CD4-positive, alpha-beta T cell treated with Interleukin-17A for 1 hour (primary cell): ENCODE measurements at places on chromosomes 7 and 10.
A peak's percentile ranks its signal among the peaks of the same experiment; 100 is the strongest.

DNA sequence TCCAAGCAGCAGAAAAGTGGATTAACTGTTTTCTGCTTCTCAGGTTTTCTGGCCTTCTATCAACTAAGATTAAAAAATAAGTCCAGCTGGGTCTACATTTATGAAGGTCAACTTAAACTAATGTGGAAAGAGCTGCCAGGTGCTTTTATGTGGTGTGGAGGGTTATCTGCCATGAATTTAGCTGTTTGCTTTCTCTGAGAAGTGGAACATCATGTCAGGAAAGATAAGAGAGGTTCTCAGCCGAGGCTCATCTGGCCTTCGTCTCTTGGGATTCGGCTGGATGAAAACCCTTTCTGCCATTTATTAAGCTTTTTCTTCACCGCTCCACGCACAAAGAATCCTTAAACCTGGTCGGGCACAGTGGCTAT is 5.5 kb downstream of the PTPRN2 start:
- no peak for DNase-seq

DNA sequence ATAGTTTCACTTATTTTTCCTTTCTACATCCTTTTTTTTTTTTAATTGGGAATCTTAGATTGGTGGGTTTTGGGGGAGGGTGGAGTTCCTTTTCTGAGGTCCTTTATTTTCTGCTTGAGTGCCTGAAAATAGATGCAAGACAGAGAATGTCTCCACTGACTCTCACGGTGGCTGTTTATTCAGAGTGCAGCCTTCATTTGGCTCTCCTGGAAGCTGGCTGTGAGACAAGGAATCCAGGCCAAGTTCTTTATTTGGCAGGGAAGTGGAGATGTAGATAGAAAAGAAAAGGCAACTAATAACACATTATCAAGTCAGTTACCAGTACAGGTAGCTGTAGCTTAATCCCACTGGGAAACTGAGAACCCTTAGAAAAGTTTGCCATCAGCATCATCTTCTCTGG is 118.6 kb downstream of the CNTNAP2 start:
- DNase-seq: no peak

DNA sequence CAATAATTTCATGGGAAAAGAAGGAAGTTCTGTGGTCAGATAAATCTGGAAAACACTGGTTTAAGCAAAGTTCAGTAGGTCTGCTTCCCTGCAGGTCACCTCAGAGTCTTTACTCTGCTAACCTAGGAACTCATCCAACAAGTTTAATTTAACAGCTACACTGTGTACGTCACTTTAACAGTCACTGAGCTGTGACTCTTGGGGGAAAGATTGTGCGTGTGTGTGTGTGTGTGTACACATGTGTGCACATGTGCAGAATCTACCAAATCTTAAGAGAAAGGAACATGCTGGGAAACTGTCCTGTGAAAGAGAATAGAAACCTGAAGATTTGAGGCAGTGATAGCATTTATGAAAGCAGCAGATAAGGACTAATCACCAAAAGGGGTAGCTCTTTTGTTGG is 62.6 kb downstream of the IKZF1 start:
- peak; percentile 64 for DNase-seq

DNA sequence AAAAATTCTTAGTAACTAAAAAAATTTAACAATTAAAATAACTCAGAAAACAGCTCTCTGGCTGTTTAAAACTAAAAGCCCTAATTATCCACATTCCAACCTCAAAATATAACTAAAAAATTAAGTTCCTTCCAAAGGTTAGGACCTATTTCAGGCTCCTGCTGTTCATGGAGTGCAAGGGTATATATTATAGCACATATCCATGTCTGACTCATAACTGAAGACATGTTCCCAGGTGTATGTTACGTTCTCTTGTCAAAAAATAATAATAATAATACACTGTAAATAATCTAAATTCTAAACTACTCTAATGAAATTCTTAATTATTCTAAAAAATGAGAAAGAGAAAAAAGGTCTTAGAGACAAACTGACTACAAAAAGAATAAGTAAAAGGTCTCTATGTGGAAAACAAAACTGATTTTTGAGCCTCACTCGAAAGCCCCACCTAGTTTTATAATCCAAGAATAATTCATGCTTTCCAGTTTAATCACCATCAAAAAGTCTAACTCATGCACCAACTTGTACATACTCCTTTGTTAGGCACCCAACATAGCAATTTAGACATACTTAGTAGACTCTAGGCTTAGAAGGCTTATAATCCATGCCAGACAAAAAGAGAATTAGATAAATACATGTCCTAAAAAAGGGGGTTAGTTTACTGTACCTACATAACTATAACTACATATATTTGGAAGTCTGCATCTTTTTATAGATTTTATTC is 171.4 kb downstream of the KMT2E start:
- no peak for DNase-seq

DNA sequence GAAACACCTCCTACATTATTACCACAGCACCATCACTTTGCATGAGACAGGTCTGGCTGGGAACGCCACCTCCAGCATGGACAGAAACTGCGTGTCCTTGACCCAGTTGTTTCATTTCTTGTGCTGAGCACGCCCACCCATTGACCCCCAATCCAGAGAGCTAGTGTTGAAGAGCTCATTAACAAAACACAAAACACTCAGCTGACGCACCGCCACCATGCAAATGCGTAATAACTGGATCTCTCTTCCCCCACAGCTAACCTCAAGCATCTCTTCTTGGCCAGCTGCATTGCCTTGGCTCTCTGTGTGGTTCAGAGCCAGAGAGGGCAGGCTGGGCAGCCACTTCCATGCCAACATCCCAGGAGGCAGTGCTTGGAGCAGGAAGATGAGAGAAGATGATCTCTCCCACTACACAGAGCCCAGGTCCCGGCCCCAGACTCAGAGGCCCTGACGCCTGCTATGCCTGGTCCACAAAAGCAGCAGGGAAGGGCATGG is 173.5 kb downstream of the PLXNA4 start:
- no peak for DNase-seq
